ENCODE measurements at places on chromosomes 1 and 21.

DNA sequence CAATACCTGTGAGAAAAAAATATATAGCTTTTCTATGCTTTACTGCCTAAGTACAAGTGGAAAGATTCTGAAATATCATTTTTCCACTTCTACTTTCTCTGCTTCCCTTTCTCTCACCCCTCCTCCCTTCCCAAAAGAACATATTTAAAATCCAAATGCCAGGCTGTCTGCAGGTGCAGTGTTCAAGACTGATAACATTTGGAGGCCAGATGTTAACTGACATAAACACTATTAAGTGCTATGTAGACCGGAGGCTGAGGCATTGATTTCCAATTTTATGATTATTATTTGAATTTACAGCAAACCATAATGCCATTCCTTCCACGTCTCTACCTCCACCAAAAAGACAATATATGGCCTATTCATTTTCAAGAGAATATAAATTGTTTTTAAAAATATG lies 296.9 kb upstream of the SGIP1 start:
- no peak for DNase-seq

GRCh38 chr1:46173361-46173856 lies 1.5 kb upstream of the TSPAN1 start:
- DNase-seq, result no peak

DNA sequence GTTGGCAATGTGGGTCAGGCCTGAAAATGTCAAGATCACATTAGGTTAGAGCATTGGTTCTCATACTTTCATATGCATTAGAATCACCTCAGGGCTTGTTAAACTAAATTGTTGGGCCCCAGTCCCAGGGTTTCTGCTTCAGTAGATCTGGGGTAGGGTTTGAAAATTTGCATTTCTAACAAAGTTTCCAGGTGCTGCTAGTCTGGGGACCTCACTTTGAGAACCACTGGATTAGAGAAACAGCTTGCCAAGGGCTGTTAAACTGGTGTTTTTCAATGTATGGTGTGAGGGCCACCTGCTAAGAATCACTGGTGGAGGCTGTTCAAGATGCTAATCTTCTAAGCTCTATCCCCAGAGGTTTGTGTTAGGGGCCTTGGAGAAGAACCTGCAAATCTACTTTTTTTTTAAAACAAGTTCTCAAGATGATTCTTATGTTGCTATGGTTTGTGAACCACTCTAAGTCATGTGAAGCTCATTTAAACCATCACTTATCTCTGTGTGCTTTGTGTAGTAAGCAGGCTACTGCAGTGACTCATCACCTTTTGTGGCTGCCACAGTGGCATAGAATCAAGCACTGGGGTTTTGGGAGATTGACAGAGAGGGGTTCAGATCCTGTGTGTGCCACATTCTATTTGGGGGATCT lies 152.2 kb downstream of the S1PR1 start:
- DNase-seq, result no peak

DNA sequence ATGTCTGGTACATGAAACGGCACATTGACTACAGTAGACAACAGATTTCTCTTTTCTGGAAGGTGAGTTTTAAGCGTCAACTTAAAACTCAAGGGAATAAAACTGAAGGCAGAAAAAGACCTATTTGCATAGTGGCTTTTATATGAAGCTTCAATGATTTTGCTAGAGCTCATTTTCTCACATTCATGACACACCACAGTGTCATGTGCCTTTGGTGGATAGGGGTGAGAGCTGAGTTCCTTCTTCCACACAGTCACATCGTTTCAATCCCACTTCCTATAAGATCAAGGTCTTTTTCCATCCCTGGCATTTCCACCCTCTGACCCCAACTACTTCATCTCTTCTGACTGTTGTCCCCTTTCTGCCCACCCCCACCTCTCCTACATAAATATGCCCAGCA lies 31.0 kb downstream of the IL12RB2 start:
- no peak for DNase-seq

GRCh38 chr1:234603221-234604204 lies 6.5 kb downstream of the IRF2BP2 start:
- DNase-seq, result no peak

- DNase-seq, result no peak
Observed at GRCh38 chr1:24970926-24971875, 41.1 kb upstream of the RUNX3 start.

- no peak for DNase-seq
Observed at GRCh38 chr1:15876357-15877055, 29.0 kb downstream of the SPEN start.

DNA sequence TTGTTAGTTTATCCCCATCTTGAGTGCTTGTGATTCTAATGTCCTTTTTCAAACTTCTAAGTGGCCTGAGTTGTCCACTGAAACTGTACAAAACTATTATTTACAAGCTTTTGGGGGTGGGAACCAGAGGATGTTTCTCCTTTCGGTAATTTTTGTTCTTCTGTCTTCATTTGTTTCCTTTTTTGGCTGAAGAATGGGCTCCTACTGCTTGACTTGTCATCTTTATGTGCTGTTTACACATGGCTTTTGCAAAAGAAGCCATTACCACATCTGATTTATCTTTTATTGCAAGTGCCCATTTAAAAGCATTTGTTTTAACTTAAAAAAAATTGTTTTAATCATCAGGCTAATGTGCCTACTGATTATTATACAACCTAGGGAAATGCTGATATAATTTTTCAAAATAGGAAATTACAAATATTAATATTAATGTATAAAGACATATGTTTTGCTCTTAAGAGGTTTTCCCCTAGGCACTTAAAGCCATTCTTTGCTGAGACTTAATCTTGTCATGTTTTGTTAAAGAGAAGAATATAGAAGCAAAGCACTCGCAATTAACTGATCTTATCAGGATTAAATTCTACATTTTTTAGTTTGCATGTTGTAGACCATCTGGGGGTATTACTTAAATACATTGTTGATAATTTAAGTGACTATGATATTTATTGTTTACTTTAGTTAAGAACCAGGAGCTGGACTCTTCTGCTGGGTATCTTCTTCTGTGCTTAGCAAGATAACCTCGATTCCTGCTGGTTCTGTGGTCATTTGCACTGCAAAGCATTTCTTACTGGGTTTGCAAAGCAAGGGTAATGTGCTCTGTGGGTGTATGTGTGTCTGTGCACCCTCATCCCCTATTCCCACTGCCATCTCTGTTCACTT lies 40.1 kb downstream of the TMEM200B start:
- DNase-seq, result no peak

- peak; percentile 43 for DNase-seq
Observed at GRCh38 chr1:97654876-97655585, 265.8 kb downstream of the DPYD start.

DNA sequence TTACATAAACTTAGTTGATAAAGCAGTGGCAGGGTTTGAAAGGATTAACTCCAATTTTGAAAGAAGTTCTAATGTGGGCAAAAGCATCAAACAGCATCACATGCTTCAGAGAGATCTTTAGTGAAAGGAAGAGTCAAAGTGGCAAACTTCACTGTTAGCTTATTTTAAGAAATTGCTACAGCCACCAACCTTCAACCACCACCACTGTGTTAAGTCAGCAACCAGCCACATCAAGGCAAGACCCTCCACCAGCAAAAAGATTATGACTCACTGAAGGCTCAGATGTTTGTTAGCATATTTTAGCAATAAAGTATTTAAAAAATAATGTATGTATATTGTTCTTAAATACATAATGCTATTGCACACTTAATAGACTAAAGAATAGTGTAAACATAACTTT lies 21.3 kb upstream of the MAGI3 start:
- DNase-seq, result no peak

GRCh38 chr1:70057500-70057899 lies 147.9 kb downstream of the LRRC40 start:
- DNase-seq, result no peak

- DNase-seq, result no peak
Observed at GRCh38 chr21:31254131-31254530, 89.9 kb downstream of the TIAM1 start.

DNA sequence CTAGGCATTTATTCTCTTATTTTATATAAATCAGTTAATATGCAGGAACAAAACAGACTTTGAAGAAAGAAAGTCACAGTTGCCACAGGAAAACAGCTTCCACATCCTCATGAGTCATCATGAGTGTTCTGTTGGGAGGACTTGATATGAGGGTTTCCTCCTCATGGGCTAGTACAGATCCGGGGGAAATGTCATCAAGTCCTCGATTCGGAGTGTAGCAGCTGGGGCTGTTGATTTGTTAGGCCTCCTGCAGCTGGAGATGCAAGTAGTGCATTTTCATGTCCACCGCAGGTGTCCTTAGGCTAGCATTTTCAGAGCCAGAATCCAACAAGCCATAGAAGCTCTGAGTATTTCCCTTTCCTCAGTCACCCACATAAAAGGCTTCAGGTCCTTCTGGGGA lies 36.7 kb downstream of the ADAM30 start:
- DNase-seq, result peak; percentile 18

DNA sequence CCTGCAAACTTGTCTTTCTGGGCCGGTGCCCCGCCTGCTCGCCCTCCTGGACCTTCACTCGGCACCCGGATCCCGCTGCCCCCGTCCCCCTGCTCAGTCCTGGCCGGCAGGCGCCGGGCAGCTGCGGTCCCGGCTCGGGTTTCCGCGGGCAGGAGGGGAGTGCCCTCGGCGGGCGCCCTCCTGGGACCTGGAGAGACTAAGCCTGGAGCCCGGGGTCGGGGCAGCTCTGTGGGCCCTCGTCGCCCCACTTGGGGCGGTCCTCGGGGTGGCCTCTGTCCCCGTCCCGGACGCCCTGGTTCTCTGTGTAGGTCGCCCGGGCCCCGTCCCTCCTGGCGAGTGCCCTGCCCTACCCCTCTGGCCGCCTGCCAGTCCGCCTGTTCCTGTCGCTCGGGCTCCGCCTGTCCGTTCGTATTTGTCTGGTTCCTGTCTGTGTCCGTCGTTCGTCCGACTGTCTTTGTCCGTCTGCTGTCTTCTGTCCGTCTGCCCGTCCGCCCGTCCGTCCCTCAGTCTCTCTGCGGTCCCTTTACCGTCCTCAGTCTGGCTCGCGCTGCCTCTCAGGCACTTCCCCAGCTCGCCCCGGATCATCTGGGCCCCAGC lies 490 bp downstream of the SERINC2 start:
- no peak for DNase-seq

GRCh38 chr1:68633141-68633919 lies 136.4 kb upstream of the DEPDC1 start:
- no peak for DNase-seq

DNA sequence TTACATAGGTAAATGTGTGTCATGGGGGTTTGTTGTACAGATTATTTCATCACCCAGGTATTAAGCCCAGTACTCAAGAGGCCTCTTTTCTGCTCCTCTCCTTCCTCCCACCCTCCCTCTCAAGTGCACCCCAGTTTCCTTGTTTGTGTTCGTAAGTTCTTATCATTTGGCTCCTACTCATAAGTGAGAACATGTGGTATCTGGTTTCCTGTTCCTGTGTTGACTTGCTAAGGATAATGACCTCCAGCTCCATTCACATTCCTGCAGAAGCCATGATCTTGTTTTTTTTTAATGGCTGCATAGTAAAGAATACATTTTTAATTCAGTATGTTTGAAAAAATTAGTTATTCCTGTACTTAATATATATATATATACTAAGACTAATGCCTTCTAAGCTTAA lies 107.7 kb downstream of the CLDN17 start:
- no peak for DNase-seq

DNA sequence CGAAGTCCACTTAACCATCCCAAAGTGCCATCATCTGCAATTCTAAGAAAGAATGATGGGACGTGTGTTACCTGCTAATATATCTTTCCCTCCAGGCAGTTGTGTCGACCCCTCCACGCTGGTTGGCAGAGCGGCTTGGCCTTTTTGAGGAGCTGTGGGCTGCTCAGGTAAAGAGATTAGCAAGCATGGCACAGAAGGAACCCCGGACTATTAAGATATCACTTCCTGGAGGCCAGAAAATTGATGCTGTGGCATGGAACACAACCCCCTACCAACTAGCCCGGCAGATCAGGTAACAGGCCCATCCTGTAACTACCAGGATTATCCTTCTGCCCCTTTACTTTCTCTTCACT lies 520 bp downstream of the TARS2 start:
- DNase-seq, result no peak

DNA sequence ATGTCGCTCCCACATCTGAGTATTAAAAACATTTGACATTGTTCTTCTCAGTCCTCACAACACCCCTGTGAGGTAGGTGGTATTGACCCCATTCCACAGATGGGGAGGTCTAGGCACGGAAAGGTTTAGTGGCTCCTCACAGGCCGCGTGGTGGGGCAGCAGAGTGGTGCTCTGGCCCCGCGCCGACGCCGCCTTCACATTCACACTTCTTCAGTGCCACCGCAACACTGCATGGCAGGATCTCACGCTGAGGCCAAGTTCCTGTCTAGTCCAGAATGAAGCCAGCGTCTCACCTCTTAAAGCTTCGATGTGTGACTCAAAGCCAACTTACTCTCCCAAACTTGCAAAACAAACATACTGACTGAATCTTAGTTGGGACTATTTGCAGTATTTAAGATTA lies 12.1 kb downstream of the ICMT start:
- DNase-seq, result no peak

- no peak for DNase-seq
Observed at GRCh38 chr21:29133796-29134195, 3.4 kb downstream of the MAP3K7CL start.
